ENCODE measurements at places on chromosomes 6 and 20.

- DNase-seq = no peak
These were observed 58.7 kb downstream of the STXBP5 start for GRCh38 chr6:147262946-147263345.

- no peak for DNase-seq
These were observed 32.8 kb upstream of the ENPP5 start for GRCh38 chr6:46203391-46204177.

DNA sequence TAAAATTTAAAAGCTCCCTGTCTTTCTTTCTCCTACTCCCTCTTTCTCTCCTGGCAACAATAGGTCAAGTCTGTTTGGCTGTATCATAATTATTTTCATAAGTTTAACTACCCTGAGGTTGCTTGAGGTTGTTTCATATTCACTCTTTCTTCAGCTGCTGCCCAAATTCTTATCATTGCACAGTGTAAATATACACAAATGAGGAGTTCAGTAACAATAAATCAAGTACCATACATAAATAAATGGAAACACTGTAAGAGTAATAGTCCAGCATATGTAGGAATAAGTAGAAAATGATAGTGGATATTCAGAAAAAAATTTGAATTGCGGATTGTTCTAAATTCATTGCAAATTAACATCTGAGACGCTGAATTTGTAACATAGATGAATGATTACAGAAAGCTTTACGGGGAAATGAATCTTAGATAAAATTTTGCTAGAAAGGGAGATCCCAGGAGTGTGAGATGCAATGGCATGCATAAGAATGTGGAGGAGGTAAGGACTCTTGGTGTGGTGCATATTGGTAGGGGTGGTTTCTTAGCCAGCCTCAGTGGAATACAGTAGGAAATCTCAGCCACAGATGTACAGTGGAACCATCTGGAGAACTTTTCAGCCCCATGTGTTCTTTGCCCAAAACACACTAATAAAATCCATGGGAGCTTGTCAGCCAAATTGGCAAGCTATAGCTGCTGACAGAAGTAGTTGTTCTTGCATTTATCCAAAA lies 480.7 kb downstream of the HTR1B start:
- no peak for DNase-seq

- DNase-seq = no peak
These were observed 45.7 kb upstream of the TRAF3IP2 start for GRCh38 chr6:111651185-111652034.

DNA sequence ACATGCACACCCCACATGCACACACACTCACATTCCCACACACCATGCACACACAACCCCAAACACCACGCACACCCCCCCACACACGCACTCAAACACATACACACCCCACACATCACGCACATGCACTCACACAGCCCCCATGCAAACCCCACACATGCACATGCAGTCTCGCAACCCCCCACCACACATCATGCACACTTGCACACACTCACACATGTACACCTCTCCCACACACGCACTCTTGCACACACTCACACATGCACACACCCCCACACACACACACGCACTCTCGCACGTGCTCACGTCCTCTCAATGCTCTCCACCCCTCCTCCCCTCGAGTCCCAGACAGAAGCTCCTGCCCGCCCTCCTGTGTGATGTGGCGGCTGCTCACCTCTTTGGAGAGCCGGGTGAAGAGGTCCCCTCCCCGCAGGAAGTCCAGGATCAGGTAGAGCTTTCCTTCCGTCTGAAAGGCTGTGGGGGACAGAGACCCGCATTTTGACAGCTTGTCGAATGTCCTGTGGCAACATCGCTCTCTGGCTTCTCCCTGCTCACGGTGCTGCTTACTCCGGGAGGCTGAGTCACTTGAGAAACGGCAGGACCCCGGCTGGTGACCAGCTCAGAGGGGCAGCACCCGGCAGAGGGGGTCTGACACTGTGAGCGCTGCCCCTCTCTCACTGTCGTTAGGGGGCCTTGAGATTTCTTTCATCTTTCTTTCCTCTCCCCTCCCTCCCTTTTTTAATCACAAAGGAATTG lies 78.5 kb downstream of the RAMACL start:
- no peak for DNase-seq

DNA sequence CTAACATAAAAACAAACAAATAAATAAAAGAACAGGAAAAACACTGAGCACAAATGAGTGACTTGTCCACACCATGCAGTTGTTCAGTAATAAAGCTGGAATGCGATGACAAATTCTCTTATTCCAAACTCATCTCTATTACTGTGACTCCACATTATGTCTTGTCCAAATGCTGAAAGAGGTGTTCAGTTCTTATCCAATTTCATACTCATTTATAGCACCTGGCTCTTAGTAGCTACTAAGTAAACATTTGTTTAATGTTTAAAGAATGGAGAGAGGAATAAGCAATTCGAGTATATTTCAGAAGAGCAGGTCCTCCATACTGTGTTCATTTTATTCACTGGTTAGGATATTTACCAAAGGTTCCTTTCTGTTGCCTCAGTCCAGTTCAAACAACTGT lies 439.0 kb upstream of the JAG1 start:
- DNase-seq = no peak

DNA sequence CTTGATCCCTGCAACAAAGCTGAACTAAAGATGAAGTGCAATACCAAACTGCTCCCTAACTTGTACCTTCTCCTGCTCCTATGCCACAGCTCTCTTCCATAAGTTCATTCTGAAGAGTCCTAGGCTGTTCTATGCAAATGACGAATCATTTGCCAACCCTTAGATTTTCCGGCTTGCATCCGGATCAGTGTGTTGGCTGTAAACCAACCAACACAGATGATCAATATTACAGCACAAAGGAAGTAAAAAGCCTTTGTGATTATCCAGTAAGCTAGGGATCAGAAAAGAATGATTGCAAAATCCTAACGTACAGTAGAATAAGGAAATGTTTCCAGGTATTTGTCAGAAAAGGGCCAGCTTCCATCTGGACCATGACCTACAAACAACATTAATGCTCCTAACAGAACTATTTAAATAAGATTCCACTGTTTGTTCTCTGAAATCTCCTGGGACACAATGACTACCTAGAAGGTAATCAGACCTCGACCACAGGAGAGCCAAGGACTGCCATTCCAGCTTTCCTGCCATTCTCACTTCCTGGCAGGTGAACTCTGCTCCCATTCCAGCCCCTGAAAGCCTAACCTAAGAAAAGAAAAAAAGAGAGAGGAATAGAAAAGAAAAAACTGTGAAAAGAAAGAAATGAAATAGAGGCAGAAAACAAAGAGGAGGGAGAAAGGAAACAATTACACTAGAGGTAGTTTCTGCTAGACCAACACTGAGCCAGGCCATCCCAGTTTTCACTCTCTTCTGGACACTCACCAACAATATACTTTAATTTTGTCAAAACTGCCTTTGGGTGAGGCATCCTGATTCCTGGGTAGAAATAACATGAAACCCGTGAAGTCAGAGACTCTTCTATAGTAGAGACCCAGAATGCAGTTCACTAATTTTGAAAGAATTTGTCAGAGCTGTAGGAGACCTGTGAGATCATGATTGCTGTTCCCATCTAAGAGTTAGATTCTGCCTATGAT lies 19.7 kb downstream of the GMDS start:
- DNase-seq = peak; percentile 15

- DNase-seq = no peak
These were observed 725.4 kb upstream of the EPHA7 start for GRCh38 chr6:94144807-94145206.

DNA sequence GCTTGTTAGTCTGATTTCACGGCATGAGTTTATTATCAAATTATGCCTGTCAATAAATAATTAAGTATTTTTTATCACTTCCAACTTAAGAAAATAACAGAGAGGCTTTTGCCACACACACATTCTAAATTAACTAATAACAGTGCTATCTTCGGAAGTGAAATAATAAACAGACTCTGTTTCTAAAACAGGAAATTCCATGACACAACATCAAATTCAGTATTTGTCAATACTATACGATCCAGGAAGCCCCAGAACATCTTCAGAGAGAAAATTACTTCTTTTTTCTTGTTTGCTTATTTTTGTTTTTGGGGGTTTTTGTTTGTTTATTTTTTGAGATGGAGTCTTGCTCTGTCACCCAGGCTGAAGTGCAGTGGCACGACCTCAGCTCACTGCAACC lies 150.7 kb upstream of the PRDM1 start:
- no peak for DNase-seq

DNA sequence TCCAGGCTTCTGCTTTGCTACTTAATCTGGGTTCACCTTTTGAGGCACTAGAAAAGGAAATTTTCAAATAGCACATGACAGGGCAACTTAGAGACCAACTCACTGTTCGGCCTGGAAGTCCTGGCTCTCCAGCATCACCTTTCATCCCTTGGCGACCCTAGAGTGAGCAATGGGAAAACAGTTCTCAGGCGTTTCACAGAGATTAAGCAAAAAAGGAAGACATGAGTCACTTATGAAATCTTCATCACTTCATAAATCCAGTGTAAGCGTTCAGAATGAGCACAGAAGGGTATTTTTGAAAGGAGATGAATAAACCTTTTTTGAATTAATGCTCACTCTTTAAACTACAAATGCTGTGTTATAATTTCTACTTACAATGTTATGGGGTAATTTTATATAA lies 104.0 kb downstream of the COL12A1 start:
- DNase-seq = peak; percentile 74

GRCh38 chr6:30913721-30914075 lies 340 bp upstream of the VARS2 start:
- DNase-seq = no peak

- DNase-seq = no peak
These were observed 2.2 kb upstream of the PCK1 start for GRCh38 chr20:57558614-57559288.

DNA sequence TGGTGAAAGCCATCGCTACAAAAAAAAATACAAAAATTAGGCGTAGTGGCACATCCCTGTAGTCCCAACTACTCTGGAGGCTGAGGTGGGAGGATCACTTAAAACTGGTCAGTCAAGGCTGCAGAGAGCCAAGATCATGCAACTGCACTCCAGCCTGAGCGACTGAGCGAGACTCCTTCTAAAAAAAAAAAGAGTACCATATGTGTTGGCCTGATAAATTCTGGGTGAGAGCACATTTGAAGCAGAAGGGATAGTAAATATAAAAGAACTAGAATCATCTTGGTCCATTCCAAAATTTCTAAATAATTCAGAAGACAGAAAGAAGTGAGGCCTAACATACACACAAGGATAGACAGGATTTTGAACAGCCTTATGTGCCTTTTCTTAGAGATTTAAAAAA lies 2.2 kb downstream of the IBTK start:
- DNase-seq = no peak

- no peak for DNase-seq
These were observed 52.2 kb upstream of the APCDD1L start for GRCh38 chr20:58567437-58567836.

GRCh38 chr6:111265842-111266241 lies 178.5 kb downstream of the SLC16A10 start:
- no peak for DNase-seq

Measured in fibroblast of skin of scalp (primary cell).